Colonic mucosa (tissue), 4 donors: ENCODE measurements at places on chromosomes 13 and 19. TPM values are rescaled to one million over a fixed set of nuclear protein-coding genes. Genes with fewer than 3 reads are reported as not detected.
A peak's percentile ranks its signal among the peaks of the same experiment; 100 is the strongest.

The TSKS gene
- total RNA-seq: not detected

The DOCK9 gene
- total RNA-seq: 52.4 TPM

DNA sequence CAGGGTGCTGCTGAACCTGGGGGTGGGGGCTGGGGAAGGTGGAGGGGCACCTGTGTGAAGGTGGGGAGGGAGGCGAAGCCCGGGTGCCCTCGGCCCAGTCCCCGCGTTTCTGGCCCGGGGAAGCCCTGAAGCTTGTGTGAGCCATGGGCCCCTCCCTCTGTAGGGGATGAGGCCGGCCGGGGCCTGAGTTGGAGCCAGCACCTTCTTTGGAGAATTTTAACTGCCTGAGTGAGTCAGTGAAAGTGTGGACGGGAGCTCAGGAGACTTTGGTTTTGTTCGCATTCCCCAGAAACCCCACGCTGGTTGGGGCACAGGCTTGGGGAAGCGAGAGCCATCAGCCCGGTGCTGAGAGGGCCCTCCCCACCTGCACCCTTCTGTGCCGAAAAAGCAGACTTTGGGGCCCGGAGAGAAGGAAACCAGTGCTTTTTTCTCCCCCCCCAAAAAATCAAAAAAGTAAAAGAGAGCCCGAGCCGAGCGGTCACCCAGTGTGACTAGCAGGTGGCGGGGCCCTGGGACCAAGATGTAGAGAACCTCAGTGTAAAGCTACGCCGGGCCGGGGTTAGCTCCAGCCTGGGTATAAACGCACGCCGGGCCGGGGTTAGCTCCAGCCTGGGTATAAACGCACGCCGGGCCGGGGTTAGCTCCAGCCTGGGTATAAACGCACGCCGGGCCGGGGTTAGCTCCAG, 45.1 kb downstream of the TMEM255B start:
- DNase-seq: no peak

GRCh38 chr13:112983428-112984196, 14.6 kb downstream of the MCF2L start:
- peak; percentile 68 for DNase-seq
